ENCODE measurements at places on chromosomes 7 and 10.

DNA sequence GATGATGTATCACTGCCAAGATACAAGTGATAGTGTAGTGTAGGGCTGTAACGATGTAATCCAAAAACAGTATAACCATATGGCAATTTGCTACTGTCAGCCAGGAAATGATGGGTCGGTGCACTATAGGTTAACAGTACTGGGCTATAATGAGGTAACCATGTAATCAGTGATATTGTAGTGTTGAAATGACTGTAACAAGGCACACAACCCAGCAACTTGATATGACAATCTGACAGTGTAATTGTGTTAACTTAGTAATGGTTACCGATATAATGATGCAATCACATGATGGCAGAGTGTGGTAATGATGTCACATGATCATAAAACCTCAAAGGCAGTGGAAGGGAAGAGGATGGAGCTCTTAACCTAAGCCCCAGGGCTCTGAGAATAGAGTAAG, 73.8 kb upstream of the SLF2 start:
- no peak for DNase-seq

GRCh38 chr7:37982423-37982822, 62.0 kb downstream of the EPDR1 start:
- no peak for DNase-seq

- DNase-seq: no peak
These were observed 366.1 kb upstream of the BMPER start for GRCh38 chr7:33539198-33539597.

DNA sequence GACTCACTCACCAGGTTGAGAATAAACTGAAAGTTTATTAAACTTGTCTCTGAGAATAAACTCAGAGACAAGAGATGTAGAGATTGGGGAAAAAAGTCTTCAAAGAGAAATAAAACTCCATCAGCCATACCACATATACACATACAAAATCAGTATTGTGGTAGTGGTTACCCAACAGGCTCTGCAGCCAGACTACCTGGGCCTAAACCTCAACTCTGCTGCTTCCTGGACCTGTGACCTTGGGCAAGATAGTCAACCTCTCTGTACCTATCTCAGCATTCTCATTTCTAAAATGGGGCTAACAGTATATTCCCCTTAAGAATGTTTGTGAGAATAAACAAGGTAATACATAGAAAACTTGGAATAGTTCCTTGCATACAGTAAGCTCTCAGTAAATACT, 15.3 kb downstream of the TPK1 start:
- DNase-seq: no peak

- DNase-seq: no peak
These were observed 112.8 kb upstream of the STEAP1B start for GRCh38 chr7:22612776-22613175.

DNA sequence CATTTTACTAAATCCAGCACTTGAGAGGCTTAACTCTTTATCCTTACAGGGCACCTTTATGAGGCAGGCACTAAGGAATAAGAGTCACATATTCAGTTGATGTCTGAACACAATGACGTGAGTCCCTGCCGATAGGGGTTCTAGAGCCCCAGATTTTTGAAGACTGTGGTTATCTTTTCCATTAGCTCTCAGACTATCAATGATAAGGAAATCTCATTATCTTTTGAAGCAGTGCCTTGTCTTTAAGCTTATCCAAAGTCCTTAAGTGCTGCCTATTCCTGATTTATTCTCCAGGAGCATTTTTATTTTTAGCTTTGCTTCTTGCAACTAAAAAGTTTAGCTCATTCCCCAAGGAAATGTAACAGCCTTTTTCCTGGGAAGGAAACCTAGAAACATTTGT, 444.1 kb upstream of the LRRN3 start:
- DNase-seq: no peak

DNA sequence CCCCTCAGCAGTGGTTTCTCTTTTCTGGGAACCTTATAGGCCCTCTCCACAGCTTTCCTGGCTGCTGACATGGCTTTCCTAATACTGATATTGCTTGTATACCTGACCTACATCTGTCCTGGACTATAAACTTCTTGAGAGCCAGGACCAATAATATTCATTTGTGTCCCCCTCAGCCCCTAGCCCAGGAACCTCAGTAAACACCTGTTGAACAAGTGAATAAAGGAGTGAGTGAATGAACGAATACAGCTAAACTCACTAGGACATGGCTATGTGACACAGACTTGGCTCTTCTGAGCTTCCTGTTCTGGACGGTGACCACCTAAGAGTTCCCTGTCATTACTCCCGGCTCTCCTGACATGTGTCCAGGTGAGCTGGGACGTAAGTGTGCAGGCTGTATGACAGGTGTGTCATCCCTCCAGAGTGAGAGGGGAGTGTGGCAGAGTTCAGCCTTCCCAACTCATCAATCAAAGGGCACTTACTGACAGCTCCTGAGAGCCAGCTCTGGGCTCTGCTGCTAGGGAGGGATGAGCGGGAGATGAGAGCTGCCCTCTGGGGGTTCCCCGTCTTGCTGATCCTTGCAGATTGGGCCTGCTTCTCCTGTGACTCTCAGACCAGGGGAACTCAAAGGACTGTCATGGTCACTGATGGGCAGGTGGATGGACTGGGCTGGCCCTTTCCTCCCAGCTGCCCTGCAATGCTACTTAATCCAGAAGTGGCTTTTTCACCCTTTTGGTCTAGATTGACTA, 84.5 kb downstream of the HIF1AN start:
- DNase-seq: no peak

GRCh38 chr10:11823122-11823988, at the start of gene PROSER2:
Gene PROSER2, plus strand, starts transcription at chr10:11823356. Its CDS starts 28,722 bp downstream, at chr10:11852078.
- DNase-seq: no peak
